ENCODE measurements at places on chromosomes 5 and 9.

DNA sequence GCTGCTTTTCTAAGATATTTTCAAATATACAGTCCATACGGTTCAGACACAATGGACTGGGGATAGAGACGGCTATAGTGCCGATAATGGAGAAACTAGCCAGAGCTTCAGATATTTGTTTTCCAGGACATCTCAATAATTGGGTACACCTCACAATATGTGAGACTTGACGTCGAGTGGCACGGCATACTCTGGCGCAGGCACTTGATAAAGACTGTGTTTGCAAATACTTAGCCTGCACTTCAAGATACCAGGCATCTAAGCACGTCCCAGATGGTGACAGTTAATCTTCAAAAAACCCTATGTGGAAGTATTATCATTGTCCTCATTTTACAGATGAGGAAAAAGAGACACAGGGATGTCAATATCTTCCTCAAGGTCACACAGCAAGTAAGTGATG, 48.5 kb downstream of the SEMA5A start:
- DNase-seq, result no peak

GRCh38 chr9:106962615-106963363, 99.8 kb downstream of the ZNF462 start:
- no peak for DNase-seq

DNA sequence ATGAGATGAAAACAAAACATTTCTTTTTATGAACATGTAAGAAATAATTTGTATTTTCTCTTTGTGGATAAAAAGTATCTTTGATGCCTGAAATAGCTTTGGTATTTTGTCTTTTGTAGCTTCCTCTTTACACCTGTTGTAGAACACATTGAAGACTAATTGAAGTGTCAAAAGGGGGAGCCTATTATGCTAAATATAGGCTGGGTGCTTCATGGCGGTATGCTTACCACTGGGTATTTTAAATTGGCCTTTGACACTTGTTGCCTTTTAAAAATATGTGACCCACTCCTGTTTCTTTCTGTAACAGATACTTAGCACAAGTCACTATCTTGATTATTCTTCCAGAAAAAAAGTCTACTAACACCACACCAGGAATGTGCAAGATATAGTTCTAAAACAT, 226.4 kb downstream of the KIAA0825 start:
- DNase-seq, result no peak

DNA sequence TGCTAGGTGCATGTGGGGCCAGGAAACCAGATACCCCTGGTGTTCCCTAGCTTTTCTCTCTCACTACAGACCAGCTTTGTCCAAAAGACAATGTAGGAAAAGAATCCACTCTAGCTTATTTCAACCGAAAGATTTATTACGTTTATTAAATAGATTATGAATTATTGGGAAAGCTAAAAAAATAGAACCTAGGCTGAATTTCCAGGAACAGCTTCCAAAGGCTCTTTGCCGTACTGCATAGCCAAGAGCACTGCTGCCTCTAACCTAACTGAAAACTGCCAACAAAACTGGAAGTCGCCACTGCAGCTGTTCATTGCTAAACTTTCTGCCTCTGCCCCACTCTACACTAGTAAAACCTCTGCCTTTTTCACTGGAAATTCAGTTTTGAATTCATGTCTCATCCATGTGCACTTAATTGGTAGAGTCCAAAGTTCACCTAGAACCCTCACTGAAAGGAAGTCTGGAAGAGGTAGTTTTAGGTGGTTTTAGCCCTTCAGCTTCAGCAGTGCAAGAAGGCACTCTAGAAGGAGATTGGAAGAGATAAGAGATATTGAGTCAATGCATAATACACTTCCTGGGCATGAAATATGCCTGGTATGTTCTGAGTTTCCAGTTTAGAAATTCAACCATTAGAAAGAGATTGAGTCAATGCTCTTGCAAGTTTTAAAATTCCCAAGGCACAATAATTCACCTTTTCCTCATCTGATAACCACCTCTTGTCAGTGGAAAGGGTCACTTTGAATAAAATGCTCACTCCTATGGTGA, 927.9 kb downstream of the MAT2B start:
- no peak for DNase-seq

DNA sequence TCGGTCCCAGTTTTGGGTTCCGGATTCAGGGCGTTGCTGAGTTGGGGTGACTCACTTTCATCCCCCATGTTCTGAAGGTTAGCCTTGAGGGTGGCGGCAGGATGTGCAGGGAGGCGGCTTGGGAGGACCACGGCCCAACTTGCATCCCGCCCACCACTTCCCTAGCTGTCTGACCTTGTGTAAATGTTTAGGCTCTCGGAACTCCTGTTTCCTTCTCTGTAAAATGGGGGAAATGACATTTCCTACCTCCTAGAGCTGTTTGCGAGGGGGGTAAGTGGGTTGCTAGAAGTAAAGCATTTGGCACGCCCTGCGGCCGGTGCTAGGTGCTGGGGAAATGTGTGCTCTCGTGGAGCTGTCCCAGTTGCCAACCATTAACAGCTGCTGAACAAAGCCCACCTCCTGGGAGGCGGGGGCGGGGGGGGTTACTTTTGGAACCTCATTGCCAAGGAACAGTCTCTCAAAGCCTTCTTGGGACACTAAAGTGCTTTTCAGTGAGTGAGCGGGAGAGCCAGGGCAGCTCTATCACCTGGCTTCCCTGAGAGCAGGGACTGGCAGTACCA, 27.5 kb downstream of the PTGES2 start:
- DNase-seq, result no peak

DNA sequence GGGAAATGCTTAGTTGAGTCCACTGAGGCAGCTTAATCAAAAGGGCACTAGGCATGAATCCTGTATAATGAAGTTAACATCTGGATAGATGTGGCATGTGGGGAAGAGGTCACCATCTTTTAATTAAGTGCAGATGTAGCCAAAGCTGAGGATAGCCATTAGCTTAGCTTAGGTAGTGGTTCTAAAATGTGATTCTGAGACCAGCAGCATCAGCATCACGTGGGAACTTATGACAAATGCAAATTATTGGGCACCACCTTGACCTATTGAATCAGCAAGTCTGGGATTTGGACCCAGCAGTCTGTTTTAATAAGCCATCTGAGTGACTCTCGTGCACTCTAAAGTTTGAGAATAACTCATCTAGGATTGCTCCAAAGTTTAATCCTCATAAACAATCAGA, 63.8 kb downstream of the SNCAIP start:
- no peak for DNase-seq

GRCh38 chr5:1549475-1550030, 25.8 kb upstream of the LPCAT1 start:
- DNase-seq, result no peak

DNA sequence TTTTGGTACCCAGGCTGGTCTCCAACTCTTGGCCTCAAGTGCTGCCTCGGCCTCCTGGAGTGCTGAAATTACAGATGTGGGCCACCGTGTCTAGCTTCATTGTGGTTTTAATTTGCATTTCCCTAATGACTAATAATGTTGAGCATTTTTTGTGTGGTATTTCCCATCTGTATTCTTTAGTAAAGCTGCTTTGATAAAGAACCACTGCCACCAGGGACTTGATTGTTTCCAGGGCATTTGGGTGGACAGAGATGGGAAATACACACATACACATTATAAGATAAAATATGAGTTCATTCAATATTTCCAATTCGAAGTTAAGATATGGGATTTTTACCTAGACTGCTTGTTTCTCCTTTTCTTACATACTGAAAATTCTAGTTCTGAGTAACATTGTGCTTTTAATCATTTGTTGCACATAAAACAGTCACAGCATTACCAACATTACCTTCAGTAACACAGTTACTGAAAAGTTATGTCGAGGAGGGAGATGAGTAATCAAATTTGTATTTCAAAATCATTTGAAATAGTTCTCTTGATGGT, 28.9 kb downstream of the HABP4 start:
- no peak for DNase-seq

DNA sequence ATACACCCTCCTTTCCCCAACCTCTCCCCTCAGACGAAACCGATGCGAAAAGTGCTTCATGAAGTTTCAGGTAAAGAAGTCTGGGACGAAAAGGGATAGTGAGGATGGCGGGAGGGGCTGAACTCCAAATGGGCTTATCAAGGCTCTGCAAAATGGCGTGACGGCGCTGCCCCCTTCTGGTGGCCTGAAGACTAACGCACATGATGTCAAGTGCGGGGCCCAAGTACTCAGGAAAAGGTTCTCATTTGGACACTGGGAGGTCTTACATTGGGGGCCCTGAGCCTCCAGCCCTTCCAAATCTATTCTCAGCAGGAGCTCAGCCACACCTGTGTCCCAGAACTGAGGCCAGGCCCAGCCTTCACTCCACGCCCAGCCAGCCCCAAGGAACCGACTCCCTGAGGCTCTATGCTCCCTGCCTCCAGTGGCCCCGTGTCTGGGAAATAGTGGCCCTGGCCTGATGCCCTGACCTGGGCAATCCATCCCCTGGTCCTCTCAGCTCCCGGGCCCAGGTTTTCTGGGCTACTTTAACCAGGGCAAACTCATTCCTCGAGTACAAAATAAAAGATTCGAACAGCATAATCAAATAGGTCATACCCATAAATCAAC, 119.9 kb downstream of the KCNIP1 start:
- peak; percentile 61 for DNase-seq

GRCh38 chr9:110583237-110583636, 3.7 kb upstream of the SVEP1 start:
- DNase-seq, result peak; percentile 50

DNA sequence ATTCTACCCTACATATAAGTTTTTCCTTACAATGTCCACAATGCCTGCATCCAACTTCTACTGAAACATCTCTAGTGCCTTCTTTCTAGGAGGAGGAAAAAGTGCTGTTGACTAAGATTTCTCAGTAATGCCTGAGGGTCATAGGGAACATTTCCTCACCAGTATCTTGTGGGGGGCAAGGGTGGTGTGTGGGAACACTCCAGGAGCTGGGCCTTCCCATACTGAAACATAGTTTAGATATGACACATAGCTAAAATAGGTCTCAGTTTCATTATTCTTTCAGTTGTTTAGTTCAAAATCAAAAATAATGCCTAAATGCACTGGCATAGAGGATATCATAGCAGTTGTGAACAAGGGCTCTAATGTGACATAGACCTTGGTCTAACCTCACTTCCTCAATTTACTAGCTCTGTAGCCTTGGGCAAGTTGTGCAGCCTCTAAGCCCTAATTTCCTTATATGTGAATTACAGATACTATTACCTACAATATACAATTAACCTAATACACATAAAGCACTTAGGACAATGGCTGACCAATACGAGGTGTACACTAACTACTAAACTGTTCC, 66.1 kb downstream of the HAPLN1 start:
- DNase-seq, result no peak

- DNase-seq, result peak; percentile 84
Observed at GRCh38 chr5:151686674-151687407, at the start of gene SPARC. Gene SPARC, minus strand, starts transcription at chr5:151686915. Its CDS starts 10,727 bp downstream, at chr5:151676188.

DNA sequence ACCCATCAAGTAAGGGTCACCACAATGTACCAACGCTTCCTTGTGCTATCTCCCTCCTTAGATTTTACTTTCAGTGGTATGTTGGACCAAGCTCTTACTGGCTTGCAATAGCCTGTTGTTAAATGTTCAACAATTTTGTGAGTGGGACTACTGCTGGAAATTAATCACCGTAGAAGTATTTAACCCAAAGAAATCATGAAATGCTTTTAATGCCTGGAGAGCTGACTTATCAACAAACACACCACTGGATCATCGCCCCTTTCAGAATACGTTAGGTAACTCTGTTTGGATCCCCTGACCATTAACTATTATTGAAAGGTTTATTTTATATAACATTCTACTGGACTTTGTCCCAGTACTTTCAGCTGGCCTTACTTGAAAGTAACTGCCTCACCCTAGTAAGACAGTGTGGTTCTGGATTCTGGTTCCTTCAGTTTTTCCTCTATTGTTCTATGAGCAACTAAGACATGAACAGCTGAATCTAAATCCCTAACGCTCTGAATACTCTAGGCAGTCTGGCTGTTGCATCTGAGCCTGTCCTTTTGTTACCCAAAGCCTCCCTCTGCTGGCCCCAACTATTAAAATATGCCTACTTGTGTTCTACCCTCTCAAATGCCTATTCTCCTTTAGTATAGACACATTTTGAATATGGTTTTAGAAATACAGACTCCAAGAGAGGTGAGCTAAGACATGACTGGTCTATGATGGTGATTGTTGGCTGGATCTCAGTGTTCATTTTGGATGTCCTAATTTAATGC, 1203.4 kb upstream of the DMAC1 start:
- no peak for DNase-seq

GRCh38 chr5:100992354-100992753, 89.3 kb upstream of the ST8SIA4 start:
- no peak for DNase-seq

DNA sequence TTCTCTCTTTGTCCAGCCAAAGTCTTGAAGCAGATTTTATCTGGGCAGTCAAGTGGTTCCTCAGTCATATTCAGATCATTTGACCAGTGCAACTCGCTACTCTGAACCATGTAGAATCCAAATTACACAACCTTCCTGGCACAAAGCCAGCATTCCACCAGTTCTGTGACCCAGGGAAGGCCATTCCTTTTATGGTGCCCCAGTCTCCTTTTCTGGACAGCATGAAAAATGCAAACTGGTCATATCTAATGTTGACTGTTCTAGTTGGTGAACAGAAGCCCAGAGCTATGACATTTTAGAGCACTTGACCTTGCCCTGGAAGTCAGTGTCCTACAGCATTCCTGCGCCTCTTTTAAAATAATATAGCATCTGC, 364.6 kb downstream of the BRINP1 start:
- peak; percentile 77 for DNase-seq

- no peak for DNase-seq
Observed at GRCh38 chr5:34061993-34062392, 19.0 kb upstream of the C1QTNF3 start.

GRCh38 chr9:22165144-22165543, 156.0 kb upstream of the CDKN2B start:
- peak; percentile 52 for DNase-seq

DNA sequence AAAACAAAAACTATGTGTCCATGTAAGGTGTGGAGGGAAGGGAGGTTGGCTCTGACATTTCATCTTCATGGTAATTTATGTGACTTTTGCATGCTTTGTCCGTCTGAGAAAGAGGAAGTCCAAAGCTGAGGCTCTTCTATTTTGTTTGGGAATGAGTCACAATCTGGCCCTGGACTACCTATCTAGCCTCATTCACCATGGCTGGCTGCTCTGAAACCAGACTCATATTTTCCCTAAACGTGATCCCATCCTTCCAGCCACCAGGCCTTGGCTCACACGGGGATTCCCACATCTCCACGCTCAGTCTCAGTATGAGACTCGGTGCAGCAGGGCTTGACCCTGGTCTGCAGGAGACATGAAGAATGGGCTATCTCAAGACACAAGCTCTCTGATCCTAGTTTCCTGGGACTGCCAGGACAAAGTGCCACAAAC, 672.8 kb downstream of the ACTL7B start:
- DNase-seq, result peak; percentile 78

- DNase-seq, result no peak
Observed at GRCh38 chr9:109504689-109505088, 6.6 kb upstream of the PTPN3 start.

- no peak for DNase-seq
Observed at GRCh38 chr5:16464231-16464630, 1.4 kb downstream of the ZNF622 start.

DNA sequence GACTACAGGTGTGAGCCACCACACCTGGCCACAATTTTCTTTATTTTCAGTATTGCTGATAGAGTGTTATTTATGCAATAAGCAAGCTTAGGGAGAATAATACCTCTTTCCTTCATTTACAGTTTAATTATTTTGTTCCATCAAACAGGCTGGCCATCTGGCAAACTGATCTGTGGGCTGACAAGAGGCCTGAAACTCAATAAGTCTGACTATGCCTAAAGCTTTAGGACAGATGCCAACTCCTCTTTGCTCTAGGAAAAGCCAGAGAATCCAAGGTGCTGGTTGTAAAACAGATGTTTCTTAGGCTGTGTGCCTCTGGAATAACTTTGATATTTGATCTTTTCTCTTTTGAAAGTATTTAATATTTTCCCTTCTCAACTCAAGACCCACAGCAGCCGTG, 98.4 kb downstream of the TARS1 start:
- DNase-seq, result no peak

Measured in AG08395 (cell line).